ENCODE measurements at places on chromosomes 2 and 18. TPM values are rescaled to one million over a fixed set of nuclear protein-coding genes. Genes with fewer than 3 reads are reported as not detected.

Gene ENOSF1
- total RNA-seq: 10.0 TPM

DNA sequence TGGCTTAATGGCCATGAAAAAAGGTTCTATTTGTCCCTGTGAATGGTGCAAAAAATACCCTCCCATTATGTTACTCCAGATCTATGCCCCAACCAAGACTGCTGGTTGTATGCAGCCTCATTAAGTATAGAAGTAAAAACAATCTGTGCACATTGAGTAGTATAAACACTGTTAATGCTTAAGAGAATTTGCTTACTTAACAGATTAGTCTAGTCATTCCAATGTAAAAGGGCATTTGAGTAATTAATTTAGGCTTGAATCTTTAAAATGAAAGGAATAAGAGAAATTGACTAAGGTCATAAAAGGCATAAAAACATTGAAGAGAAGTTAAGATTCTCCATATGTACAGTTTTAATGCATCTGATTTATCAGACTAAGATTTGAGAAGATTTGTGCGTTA, 51.2 kb downstream of the FAM124B start:
- DNase-seq: no peak

DNA sequence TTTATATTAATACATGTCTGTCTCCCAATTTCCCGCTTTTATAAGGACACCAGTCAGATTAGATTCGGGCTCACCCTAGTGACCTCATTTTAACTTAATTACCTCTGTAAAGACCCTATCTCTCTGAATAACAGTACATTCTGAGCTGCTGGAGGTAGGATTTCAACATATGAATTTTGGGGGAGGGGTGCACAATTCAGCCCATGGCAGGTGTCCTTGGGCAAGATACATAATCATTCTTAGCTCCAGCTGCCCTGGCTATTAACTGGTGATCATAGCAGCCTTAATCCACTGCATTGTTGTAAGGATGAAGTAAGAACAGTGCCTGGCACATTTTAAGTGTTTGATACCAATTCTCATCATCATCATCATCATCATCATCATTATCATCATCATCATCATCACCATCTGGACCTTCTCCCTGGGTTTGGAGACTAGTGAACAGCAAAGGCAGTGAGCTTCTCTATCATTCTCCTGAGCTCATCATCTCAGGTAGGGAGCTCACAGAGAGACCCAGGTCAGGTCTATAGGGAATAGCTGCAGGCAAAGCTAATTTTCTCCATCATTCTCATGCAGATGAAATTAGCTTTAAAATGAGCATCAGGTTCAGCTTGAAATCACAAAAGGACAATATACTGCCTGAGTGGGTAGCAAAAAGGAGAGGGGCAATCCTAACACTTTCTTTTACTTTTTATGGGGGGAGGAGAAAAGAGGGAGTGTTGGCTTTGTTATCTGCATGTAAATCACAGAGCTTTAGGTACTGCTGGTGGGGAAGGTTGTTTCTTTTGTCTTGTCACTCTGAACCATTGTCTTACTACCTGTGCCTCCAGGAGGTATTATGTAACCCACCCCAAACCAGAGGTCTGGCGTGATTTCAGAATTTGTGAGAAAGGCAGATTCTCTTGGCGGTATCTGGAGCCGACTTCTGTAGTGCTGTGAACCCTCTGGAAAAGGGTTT, 125.5 kb upstream of the SPRED2 start:
- DNase-seq: no peak

GRCh38 chr2:26465266-26465925, 12.5 kb downstream of the OTOF start:
- DNase-seq: no peak

- DNase-seq: no peak
Measured at GRCh38 chr2:232890536-232890895, 20.5 kb downstream of the SNORC start.

Measured in IMR-90 (cell line).